ENCODE measurements at places on chromosomes 1 and 21.

GRCh38 chr21:31052489-31053142, 14.3 kb upstream of the KRTAP19-8 start:
- DNase-seq: no peak

DNA sequence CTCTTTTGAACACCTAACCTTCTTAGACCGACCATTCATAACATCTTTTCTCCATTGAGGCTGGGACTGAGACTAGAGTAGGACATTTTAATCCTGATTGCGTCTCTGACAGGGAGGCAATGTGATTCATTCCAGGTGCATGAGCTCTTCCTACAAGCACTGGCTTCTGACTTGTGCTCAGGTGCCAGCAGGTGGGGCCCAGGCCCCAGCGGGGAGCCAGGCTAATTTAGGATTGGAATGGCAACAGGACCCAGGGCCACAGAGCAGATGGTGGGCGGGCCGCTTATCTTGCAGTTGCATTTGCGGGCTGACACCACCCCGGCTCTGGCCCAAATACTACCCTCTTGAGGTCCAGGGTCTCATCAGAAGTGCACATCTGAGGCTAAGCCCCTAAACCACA, 4.1 kb downstream of the GPA33 start:
- no peak for DNase-seq

DNA sequence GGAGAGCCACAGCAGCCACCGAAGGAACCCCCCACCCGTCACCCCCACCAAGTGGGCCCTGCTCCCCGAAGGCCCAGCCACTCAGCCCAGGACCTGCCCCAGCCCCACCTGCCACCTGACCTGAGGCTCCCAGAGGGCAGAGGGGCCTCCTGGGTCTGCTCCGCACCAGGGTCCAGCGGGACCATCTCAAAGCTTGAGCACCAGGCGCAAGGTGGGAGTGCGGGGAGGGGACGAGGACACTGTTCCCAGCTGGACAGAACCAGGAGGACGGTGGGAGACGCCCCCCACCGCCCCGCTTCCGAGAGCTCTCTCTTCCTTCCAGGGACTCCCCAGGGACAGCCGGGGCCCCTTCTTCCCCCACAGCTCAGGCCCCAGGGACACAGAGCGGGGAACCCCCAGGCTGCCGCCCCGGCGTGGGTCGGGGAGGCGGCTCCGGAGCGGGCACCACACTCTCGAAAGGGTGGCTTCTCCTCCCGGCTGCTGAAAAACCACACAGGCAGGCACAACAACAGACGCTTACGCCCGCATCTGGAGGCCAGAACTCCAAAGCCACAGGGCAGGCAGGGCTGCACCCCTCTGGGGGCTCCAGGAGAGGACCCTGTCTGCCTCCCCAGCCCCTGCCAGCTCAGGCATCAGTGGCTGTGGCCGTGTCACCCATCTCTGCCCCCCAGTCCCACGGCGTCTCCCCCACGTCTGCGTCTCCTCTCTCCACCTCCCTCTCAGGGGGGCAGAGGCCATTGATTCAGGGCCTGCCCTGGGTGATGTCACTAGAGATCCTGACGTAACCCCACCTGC, 1.9 kb upstream of the TTLL10 start:
- no peak for DNase-seq

GRCh38 chr1:54263601-54264226, 63.7 kb downstream of the MRPL37 start:
- no peak for DNase-seq

GRCh38 chr1:24926563-24927249, 3.4 kb downstream of the RUNX3 start:
- DNase-seq: no peak

Data from SHP77 treated with DMSO at 0.1 percent for 48 hours (cell line).